ENCODE measurements at places on chromosomes 11 and 22.

DNA sequence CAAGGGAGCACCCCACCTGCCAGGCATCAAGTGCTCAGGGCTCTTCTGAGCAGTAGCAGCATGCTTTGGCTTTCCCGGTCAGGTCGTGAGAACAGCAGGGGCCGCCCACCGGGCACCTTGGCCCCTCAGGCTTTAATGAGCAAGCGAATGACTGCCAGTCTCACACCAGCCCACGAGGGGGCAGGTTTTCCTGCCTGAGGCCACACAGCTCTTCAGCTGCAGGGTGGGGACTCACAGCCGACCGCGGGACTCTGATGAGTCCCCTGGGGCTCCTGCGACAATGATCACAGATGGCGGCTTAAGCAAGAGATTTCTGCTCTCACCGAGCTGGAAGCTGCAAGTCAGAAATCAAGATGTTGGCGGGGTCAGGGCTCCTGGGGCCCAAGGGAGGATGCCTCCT is 14.3 kb upstream of the FGF19 start:
- H3K27ac ChIP-seq = no peak overlapping the region
- DNase-seq = peak; percentile 62
- peaks cover 72% of the 10 kb centered on the region for H3K27me3 ChIP-seq
- no peaks in the 10 kb centered on the region for H3K36me3 ChIP-seq

DNA sequence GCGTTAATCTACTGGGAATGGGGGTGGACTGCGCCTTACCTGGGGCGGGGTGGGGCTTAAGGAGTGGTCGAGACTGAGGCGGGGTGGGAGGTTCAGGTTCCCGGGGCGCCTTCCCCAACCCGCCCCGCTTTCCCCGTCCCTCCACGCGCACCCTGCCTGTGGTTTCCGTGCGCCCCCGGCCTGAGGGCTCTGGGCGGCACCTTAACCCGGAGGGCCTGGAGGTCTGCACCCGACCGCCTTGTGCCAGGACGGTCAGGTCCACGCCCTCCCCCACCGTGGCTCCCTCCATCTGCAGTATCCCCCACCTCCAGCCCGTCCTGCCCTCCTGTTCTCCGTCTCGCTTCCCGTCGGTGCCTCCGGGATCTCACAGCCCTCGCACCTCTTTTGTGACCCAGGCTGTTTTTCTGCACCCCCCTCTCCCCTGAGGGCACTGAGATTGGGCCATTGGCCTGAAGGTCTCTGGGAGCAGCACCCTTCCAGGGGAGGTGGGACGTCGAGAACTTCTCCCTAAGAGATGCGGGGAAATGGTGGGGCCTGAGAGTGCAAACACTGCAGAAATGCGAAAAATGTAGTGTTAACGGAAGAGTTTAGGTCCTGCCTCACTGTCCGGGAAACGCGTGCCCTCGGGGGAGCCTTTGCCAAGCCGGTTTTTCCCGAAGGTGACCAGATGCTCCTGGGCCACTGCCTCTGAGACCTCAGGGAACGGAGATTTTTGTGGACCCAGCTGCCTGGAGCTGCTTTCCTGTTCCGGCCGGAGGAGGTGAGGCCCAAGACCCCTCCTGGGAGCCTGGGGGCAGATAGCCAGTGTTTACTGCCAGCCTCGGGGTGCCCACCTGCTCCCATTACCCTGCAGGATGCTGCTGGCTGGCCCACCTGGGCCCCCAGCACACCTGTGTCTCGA is 1.2 kb upstream of the ASCL2 start:
- no peaks in the 10 kb centered on the region for H3K36me3 ChIP-seq
- no peak overlapping the region for H3K27ac ChIP-seq
- H3K4me1 ChIP-seq = peaks cover 10% of the 10 kb centered on the region
- H3K27me3 ChIP-seq = peaks cover 70% of the 10 kb centered on the region
- H3K4me3 ChIP-seq = no peak overlapping the region

DNA sequence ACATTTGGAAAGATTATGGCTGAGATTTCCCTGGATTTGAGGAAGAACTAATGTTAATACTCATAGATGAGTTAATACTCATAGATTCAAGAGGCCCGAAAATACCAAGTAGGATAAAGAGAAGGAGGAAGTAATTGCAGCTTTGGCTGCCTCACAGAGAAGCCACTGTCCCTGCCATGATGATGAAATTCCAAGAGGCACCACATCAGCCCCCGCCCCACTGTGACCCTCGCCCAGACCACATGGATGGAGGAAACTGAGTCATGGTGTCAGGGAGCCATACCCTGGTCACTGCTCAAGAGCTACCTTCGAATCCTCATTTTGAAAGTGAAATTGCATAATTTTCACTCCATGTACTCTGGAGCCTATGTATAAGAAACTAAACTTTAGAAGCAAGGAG is 92.9 kb upstream of the SLC22A12 start:
- H3K36me3 ChIP-seq = no peaks in the 10 kb centered on the region
- no peak overlapping the region for H3K27ac ChIP-seq
- no peak overlapping the region for H3K4me3 ChIP-seq
- H3K27me3 ChIP-seq = no peaks in the 10 kb centered on the region
- DNase-seq = no peak

- H3K36me3 ChIP-seq = no peaks in the 10 kb centered on the region
- H3K4me1 ChIP-seq = no peaks in the 10 kb centered on the region
- no peak for DNase-seq
- H3K4me3 ChIP-seq = no peak overlapping the region
- H3K27me3 ChIP-seq = no peaks in the 10 kb centered on the region
Measured at GRCh38 chr22:37090920-37091695, 18.4 kb downstream of the TMPRSS6 start.

DNA sequence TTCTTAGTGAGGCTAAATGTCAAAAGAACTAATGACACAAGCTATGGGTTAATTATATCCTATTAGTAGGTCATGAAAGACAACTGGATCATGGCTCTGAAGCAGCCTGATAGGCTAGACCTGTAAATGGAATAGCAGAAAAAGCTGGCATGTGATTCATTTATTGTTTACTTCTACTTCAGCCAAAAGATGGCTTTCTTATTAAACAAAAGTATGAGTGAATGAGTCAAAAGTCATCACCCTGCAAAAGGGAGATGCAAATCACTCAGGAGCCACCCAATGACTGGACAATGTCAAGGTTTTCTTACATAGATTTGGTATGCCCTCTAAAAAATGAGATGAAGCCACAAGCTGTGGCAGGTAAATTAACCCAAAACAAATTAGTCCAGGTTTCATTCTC is 138.0 kb downstream of the TRPC6 start:
- H3K27me3 ChIP-seq = no peaks in the 10 kb centered on the region
- H3K27ac ChIP-seq = no peak overlapping the region
- H3K36me3 ChIP-seq = no peaks in the 10 kb centered on the region
- H3K4me3 ChIP-seq = no peak overlapping the region
- no peaks in the 10 kb centered on the region for H3K4me1 ChIP-seq

GRCh38 chr22:25702040-25702439 is 39.9 kb upstream of the MYO18B start:
- DNase-seq = no peak
- H3K4me3 ChIP-seq = no peak overlapping the region
- no peak overlapping the region for H3K27ac ChIP-seq
- H3K27me3 ChIP-seq = no peaks in the 10 kb centered on the region

DNA sequence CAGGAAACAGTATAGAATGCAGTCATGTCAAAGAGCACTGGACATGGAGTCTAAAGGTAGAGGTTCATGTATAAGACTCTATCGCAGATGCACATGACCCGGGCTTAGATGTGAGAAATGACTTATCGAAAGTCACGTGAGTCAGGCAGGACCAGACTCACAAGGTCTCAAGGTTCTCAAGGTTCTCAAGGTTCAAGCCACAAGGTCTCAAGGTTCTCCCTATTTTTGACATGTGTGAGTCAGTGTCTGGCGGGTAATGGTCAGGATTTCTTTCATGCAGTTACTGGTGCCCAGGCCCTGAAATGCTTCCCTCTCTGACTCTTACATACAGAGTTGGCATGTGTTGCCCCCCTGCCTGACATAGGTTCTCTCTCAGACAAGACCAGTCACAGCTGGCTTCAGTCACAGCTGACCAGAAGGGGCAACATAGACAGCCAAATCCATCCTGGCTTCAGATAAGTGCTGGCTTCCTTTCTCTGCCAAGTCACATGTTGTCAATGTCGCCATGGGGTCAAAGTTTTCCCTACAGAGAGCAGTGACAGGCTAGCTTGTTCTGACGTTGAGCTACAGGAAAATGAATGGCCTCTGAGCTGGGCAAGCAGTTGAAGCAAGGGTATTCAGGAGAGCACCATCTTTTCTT is 10.1 kb downstream of the CSRP3 start:
- no peaks in the 10 kb centered on the region for H3K27me3 ChIP-seq
- no peaks in the 10 kb centered on the region for H3K36me3 ChIP-seq
- H3K27ac ChIP-seq = no peak overlapping the region
- no peak for DNase-seq
- H3K4me3 ChIP-seq = no peak overlapping the region

- no peak overlapping the region for H3K4me3 ChIP-seq
- no peak for DNase-seq
- H3K27ac ChIP-seq = no peak overlapping the region
Measured at GRCh38 chr11:13388741-13389140, 74.3 kb downstream of the BTBD10 start.

DNA sequence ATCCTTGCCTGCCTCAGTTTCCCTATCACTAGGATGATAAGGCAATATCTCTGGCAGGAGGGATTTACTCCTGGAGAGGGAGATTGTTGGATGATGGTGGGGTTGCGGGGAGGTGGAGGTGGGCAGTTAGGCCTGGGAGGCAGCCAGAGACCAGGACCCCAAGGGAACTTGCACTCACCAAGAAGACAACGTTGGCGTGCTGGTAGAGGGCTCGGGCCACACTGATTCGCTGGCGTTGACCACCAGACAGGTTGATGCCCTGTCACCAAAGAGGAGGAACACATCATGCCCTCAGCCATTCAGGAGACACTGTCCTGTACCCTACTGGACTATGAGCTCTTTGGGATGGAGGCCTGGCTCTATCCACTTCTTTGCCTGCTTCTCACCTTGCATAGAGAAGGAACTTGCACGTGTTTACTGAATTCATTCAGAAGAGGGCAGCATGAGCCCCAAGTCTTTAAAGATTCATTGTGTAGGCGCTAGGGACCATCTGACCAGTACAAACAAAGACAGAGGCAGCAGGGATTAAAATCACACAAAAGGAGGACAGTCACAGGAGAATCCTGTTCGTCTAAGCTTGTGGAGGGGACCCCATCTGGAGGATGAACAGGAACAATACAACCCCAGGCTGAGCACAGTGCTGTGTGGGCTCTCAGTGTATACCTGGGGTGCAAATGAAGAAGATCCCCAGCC is 24.2 kb upstream of the KCNJ11 start:
- DNase-seq = no peak
- no peak overlapping the region for H3K4me3 ChIP-seq
- H3K27me3 ChIP-seq = peaks cover 6% of the 10 kb centered on the region

DNA sequence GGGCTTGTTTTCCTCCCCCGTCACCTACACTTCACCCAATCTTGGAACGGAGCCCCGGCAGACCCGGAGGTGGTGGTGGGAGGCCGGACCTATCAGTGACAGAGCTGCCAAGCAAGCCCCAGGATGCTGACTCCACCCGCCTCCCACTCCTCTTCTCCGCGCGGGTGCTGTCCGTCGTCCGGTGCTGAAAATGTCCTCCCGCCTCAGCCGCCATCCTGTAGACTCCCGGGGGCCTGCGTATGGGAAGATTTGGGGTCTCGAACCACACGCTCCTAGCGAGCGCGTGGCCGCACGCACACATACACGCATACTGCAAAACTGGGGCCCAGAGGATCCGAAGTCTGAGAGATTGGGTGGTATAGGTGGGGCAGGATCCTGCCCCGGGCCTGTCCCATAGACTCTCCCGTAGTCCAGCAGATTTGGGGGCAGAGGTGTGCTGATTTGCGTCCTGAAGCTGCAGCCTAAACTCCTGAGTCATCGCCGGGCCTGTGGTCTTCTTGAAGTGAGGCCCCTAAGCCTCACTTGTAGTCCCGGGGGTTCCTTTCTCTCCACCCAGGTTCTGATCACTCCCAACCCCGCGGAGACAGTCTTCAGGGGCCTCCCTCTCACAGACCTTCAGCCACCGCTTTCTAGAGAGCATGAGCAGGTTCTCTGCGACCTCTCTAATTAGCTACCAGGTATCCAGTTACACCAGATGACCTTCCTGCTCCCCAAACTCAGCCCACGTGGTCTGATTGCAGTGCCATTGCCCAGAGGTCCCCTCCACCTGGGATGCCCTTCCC is 796 bp upstream of the YIF1A start:
- peaks cover 38% of the 10 kb centered on the region for H3K27me3 ChIP-seq
- DNase-seq = no peak
- H3K4me3 ChIP-seq = peak overlapping the region; percentile 63

- no peak overlapping the region for H3K27ac ChIP-seq
- H3K27me3 ChIP-seq = no peaks in the 10 kb centered on the region
- DNase-seq = no peak
- no peak overlapping the region for H3K4me3 ChIP-seq
Measured at GRCh38 chr11:71474141-71474770, 21.3 kb downstream of the NADSYN1 start.

- no peak within 1 kb of the TSS for H3K27ac ChIP-seq
- no peaks in the 10 kb centered on the region for H3K36me3 ChIP-seq
- DNase-seq = no peak
- H3K4me3 ChIP-seq = no peak within 1 kb of the TSS
Measured at GRCh38 chr11:131370090-131370751, at the start of gene NTM. NTM (plus strand) TSS chr11:131370615.

GRCh38 chr11:6233984-6234386 is 451 bp downstream of the FHIP1B start:
- no peaks in the 10 kb centered on the region for H3K36me3 ChIP-seq
- DNase-seq = no peak

- H3K4me1 ChIP-seq = no peaks in the 10 kb centered on the region
- no peaks in the 10 kb centered on the region for H3K27me3 ChIP-seq
- H3K27ac ChIP-seq = no peak overlapping the region
- no peak for DNase-seq
- H3K36me3 ChIP-seq = no peaks in the 10 kb centered on the region
Measured at GRCh38 chr11:83694191-83694910, 408.2 kb upstream of the CCDC90B start.

- H3K27me3 ChIP-seq = peaks cover 22% of the 10 kb centered on the region
- H3K4me1 ChIP-seq = peaks cover 55% of the 10 kb centered on the region
- peak overlapping the region; percentile 88 for H3K27ac ChIP-seq
- H3K36me3 ChIP-seq = no peaks in the 10 kb centered on the region
- H3K4me3 ChIP-seq = no peak overlapping the region
- no peak for DNase-seq
Measured at GRCh38 chr11:65552388-65552951, 5.7 kb downstream of the LTBP3 start.

GRCh38 chr11:105701098-105701497 is 91.2 kb downstream of the GRIA4 start:
- H3K36me3 ChIP-seq = no peaks in the 10 kb centered on the region
- H3K4me1 ChIP-seq = no peaks in the 10 kb centered on the region
- H3K27ac ChIP-seq = no peak overlapping the region

- H3K27ac ChIP-seq = no peak overlapping the region
- DNase-seq = no peak
- no peaks in the 10 kb centered on the region for H3K27me3 ChIP-seq
- H3K36me3 ChIP-seq = no peaks in the 10 kb centered on the region
Measured at GRCh38 chr11:127651175-127651887, 650.8 kb upstream of the KIRREL3 start.

GRCh38 chr11:77723024-77723423 is 85.4 kb upstream of the CLNS1A start:
- no peaks in the 10 kb centered on the region for H3K4me1 ChIP-seq
- H3K27me3 ChIP-seq = no peaks in the 10 kb centered on the region
- H3K27ac ChIP-seq = no peak overlapping the region
- H3K36me3 ChIP-seq = peaks cover 9% of the 10 kb centered on the region
- H3K4me3 ChIP-seq = no peak overlapping the region

- H3K36me3 ChIP-seq = peaks cover 57% of the 10 kb centered on the region
- DNase-seq = no peak
Measured at GRCh38 chr11:64896448-64897022, 18.1 kb upstream of the EHD1 start.

Data from thymus (tissue), 14 donors.